ENCODE measurements at places on chromosomes 6 and 20.

GRCh38 chr6:66522864-66523263 lies 815.8 kb upstream of the EYS start:
- DNase-seq = no peak

- no peak for DNase-seq
These were observed 249.2 kb upstream of the MARCKS start for GRCh38 chr6:113607821-113608545.

GRCh38 chr6:164856138-164856537 lies 453.3 kb downstream of the C6orf118 start:
- no peak for DNase-seq

DNA sequence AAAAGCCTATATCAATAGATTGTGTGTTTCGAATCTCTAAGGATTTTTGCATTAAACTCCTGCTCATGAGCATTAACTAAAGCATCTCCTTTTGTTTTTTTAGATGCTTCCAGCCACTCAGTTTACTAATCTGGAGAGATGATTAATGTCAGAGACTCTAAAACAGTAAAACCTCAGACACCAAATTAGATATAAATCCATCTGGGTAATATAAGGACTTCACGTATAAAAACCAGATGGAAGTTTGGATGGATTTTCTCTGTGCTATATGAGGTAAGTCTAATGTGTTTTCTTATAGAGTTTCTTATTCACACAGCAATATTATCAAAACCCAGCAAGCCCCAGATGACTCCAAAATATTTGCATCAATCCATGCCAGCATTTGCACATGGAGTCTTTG lies 137.2 kb downstream of the SYNE1 start:
- no peak for DNase-seq

DNA sequence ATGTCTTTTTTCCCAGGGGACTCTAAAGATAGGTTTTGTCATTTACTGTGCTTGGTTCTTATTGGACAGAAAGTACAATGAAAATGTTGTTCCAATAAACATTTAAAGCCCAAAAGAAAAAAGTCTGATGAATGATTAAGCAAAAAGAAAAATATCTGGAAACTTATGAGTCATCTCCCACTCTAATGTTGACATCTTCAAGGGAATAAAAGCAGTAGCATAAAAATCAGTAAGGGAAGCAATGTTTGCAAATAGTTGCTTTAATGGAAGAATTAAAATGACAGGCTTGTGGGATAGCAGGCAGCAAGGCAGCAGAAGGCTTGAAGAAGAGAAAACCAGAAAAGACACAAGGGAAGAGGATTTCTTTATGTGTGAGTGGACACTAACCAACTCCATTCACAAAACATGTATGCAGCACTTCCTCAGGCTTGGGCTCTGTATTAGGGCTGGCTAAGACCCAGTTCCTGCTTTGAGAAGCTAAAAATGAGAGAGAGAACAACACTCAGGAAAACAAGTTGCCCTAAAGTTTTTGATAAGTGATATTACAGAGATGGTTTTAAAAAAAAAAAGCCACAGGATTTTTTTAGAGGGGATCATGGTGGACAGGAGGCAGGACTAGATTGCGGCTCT lies 263.2 kb upstream of the NT5E start:
- DNase-seq = peak; percentile 28

DNA sequence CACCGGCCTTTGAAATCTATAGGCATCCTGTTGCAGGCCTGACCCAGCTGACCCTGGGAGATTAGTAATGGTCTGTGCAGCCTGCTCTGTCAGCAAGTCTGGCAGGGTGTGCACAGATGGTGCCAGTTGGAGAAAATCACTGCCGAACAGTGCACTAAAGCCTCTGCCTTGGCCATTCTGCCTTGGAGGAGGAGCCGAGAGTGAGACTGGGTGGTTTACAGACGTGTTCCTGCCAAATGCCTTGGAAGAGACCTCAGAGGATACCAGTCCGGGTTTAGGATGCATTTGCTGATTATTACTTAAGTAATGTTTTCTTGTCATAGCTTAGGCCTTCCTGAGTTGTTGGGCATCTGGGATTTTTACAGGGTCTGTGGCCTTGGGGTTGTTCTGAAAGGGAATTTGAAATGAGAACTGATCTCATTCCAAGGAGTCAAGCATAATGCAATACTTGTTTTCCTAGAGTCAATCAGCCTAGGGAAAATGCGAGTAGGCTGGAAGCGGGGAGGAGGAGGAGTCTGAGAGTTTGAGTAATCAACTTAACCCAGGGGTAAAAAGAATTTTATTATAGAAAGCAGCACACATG lies 292.1 kb downstream of the SOX4 start:
- DNase-seq = peak; percentile 72

DNA sequence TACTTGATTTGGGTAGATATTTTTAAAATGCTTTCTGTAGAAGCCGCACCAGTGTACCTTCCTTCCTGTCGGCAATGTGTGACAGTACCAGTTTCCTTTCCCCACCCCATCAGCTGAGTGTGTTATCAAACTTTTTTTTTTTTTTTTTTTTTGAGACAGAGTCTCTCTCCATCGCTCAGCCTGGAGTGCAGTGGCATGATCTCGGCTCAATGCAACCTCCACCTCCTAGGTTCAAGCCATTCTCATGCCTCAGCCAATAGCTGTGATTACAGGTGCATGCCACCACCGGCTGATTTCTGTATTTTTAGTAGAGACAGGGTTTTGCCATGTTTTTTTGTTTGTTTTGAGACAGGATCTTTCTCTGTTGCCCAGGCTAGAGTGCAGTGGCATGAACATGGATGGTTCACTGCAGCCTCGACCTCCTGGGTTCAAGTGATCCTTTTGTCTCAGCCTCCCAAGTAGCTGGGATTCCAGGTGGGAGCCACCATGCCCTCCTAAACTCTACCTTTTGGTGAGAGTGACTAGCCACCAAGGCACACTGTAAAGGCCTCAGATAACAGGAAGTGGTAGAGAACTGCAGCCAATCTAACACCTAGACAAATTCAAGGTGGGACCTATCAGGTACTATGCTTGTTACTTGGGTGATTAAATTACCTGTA lies 26.5 kb upstream of the ZBTB22 start:
- no peak for DNase-seq
